Osteoblast (primary cell): ENCODE measurements at places on chromosomes 11 and 22. TPM values are rescaled to one million over a fixed set of nuclear protein-coding genes. Genes with fewer than 3 reads are reported as not detected.

DNA sequence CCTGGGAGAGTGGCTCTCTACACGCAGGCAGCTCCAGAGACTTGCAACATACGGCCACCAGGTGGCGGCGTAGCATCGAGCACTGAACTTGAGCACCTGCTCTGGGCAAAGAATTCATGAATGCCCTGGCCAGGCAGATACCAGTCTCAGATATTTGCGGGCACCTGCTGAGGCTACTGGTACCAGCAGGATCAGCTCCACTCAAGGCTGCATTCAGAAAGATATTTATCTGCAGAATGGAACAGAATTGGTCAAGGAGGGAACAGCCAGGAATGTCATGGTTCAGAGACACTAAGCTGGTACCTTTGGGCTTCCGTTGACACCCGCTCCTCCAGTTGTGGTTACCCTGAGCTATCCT lies 10.8 kb upstream of the CCDC86 start:
- peak; percentile 95 for DNase-seq

DNA sequence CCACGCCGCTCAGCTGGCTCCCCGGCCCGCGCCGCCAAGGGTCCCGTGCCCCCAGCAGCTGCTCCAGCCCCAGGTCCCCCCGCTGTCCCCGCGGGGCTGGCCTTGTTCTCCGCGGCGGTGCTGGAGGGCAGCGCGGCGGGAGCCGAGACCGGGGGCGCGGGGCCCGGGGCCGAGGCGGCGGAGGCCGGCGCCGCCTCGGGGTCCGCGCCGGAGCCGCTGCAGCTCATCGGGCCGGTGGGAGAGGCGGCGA lies 128 bp downstream of the TAF10 start:
- no peak for DNase-seq

DNA sequence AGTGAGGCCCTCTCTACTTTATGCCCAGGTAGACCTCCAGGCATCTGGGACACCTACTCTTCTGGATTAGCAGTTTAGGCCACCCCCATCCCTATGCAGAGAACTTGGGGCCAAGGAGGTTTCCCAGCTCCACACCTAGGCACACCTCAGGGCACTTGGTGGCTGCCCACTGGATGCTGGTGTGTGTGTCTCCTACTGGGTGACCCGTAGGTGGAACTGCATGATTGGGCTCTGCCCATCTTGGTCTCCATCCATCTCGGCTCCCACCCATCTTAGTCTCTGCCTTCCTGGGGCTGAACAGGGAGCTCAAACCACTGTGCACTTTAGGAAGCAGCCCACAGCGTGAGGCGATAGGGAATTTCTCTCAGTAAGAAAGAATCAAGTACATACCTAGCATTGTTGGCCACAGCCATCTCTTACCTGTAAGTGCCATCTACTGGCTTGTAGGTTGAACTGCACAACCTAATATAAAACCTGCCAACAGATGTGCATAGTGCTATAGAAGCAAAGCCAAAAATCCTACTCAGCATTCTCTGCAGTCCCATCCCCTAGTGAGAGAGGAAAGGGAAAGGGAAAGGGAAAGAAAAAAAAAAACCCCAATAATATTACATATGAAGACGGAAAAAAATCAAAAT lies 61.6 kb upstream of the PTPN5 start:
- DNase-seq = no peak

- no peak for DNase-seq
Observed at GRCh38 chr11:64436000-64436399, 77.0 kb downstream of the RPS6KA4 start.

DNA sequence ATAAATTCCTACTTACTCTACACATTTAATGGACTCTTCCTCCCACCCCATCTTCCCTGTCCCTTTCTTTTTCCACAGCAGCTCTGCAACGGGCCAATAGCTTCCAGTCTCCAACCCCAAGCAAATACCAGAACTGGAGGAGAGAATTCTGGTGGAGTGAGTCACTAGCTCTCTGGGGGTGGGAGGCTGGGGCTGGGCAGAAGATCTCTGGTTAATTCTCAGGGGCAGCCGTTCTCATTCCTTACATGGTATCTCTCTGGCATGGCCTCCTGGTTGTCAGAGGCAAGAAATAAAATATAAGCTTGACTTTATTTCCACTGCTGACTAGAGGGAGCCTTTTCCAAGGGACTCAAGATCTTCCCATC lies 90.4 kb upstream of the PARVA start:
- peak; percentile 90 for DNase-seq

- no peak for DNase-seq
Observed at GRCh38 chr11:89463266-89463780, 27.9 kb downstream of the NOX4 start.

GRCh38 chr22:31680861-31681341 lies 18.9 kb upstream of the PISD start:
- peak; percentile 68 for DNase-seq

- peak; percentile 82 for DNase-seq
Observed at GRCh38 chr11:69825037-69825834, 6.0 kb upstream of the FGF3 start.

DNA sequence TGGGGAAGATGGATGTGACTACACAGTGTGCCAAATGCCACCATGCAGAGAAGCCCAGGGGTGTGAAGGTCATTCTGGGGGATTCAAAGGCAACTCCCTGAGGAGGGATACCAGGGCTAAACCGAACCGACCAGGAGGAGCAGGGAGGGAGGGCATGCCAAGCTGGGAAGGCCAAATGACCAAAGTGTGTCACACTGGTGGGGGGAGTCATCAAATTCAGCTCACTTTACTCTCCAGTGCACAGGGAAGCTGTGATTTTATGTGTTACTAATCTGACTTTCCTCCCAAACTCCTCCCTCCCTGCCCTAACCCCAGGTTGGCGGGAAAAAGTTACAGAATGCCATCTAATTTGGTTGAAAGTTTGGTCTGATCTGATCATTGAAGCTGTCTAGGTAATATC lies 29.7 kb upstream of the TSKU start:
- peak; percentile 76 for DNase-seq

The MISFA gene
- total RNA-seq = under 0.01 and 0.29 TPM in 2 replicates

The MS4A7 gene
- under 0.01 and 0.36 TPM in 2 replicates for total RNA-seq

The MS4A14 gene
- not detected in 2 replicates for total RNA-seq

- no peak for DNase-seq
Observed at GRCh38 chr11:78381865-78382264, 35.8 kb downstream of the GAB2 start.

The LMO2 gene
- total RNA-seq = 1.4 and 2.1 TPM in 2 replicates

DNA sequence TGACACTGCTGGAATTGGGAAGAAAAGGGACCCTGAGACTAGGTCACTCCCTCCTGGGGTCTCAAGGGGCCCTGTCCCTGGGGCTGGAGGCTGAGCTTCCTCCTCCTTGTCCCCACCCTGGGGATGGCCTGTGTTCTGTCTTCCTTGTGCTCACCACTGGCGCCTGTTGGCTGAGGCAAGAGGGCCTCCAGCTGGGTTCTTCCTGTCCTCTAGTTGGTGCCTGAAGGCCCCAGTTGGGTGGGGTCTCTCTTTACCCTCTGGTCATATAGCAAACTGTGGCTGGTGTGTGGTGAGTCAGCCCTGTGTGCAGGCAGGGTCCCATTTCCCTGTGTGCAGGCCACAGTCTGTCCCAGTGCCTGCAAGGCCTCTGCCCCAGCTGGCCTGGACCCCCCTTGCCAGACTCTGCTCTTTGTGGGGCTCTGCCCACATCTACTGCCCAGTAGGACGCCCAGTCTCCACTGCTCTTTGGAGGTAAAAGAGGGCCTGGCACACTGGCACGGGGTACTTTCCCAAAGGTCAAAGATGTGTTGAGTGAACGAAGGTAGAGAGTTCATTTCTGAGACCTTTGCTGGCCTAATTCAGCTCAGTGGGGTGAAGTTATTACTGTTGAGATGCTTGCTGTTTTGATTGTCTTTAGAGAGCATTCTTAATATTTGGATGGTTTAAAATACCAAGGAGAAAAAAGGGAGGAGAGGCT lies 55.1 kb upstream of the CLDN5 start:
- DNase-seq = no peak

The BTG4 gene
- total RNA-seq = 0.29 TPM in 1 of 2 replicates, not detected in the other
